ENCODE measurements at places on chromosomes 4 and X.

- DNase-seq = no peak
Measured at GRCh38 chr4:151192556-151193235, 84.3 kb upstream of the PRSS48 start.

GRCh38 chrX:72305286-72306084 lies at the start of gene CITED1:
TSS of gene CITED1 (minus strand) at chrX:72305914. CDS start at chrX:72302869, 3,045 bp downstream.
- no peak for DNase-seq

GRCh38 chr4:100493756-100494155 lies 24.1 kb downstream of the EMCN start:
- DNase-seq = no peak

DNA sequence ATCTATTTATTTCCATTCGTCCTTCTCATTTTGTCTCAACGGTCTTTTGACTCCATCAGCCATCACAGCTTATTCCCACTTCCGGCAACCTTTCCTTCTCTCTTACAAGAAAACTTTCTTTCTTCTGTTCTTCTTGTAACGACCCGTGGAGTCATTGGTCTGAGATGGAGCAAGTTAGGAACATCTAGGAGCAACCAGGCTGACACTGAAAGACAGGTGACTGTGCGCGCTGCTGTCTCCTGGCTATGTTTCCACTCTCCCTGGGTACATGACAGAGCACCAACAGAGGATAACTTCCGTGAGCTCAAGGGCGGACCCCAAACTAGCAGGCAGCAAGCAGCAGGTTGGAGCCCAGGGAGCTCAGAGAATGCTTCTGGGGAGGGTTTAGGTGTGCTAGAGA lies 2.5 kb downstream of the FGF5 start:
- DNase-seq = no peak

GRCh38 chr4:158805635-158806471 lies 37.0 kb downstream of the FNIP2 start:
- no peak for DNase-seq
